Skin of body (tissue), 3 donors: ENCODE measurements at places on chromosomes 1 and 21.

DNA sequence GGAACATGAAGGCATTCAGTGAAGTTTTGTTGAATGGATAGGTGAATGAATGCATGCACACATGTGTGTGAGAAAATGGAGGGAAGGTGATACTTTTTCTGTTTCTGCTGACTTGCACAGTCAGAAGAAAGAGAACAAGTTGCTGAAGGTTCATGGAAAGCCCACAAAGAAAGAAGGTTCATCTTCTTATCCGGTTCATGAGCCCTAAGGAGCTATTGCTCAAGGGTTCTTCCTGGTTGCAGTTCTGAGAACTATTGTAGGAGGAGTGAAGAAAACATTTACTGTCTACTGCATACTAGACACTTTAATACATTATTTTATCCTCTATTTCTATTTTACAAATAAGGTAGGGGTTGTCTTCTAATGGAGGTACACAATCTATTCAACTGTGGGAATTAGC is 13.4 kb upstream of the NIBAN1 start:
- DNase-seq: no peak

DNA sequence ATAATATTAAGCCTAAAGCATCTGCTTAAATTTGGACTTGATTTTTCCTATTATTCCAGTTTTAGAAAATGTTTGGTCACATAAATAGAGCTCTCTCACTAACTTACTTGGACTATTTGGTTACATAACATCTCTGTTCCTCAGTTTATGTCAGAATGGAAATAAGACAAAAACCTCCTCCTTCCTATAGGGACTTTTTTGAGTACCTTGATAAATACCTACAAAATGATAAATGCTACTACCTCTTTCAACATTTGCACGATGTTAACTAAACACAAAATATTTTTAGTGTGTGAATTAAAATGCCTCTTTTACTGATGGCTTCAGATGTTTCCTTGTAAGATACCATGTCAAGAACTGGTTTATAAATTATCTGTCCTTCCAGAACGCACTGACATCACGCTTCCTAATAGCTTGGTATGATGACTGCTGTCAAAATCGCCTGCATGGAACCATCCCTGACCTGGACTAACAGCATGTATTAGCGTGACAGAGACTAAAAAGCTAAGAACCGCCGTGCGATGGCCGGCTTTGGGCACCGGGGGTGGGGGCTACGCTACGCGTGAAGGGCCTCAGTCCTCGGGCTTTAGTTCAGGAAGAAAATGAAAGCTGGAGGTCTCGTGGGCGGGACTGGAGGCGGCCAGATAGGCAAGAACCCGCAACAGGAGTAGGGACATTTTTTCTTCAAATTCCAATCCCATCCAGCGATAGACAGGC is 133.2 kb upstream of the BARHL2 start:
- no peak for DNase-seq

DNA sequence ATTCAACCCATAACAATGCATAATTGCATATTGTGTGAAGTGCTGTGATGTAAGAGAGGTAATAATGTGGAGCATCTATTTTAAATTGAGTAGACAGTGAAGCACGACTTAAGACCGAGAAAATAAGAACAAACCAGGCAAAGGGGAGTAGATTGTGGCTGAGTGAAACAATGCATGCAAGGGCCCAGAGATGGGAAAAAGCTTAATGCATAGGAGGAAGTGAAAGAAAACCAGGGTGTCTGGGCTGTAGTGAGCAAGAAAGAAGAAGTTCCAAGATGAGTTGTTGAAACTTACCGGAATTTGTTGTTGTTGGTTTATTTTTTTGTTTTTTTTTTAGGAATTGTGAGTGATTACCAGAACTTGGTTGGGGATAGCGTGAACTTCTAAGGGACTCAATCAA is 104.7 kb downstream of the SNX7 start:
- no peak for DNase-seq

DNA sequence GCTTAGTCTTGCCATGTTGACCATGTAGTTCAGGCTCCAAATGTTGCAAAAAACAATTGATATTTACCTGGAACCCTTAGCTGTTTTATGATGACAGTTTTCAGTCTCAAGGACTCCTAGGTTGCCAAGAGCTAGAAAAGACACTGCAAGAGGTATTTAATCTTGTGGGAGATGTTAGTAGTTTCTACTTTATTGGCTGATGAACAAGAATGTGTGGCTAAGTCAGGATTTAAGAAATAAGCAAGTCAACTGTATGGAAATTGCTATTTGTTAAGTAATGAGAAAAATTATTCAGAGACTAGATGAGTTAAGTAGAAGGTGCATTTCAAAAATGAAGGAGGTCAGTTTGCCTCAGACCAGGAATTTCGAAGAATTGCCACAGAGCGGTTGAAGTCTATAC is 639.7 kb upstream of the USP24 start:
- DNase-seq: no peak

DNA sequence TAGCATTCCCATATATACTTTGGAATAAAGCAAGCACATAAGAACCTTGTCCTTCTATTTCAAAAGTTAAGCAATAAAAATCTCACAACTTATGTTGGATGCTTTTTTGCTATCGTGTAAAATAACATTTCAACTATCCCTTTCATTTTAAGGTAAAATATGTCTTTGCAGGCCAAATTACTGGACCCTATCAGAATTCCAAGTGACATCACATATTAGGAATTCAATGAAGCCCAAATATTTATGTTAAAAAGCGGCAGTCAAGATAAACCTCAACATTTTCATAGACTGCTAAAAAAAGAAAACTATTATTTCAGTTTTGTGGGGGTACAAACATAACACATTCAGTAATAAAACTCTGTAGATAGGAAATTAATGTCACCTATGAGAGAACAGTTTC is 252.0 kb downstream of the KCTD3 start:
- no peak for DNase-seq
